ENCODE measurements at places on chromosomes 1 and 21.

GRCh38 chr1:159913451-159914192 is 11.7 kb downstream of the TAGLN2 start:
- DNase-seq, result no peak

DNA sequence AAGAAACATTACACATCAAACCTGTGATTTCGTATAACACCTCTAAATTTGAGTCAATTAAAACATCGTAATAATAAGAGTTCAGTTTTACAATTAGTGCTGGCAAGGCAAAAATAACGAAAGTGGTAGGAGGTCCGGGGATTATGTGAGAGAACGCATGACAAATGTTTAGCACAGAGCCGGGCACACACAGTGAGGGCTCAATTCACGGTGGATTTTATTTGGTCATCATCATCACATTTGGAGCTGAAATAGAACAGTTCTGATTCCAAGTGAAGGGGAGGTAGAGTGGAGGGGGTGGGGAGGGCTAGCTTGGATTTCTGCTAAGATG is 20.0 kb downstream of the H3-3A start:
- DNase-seq, result no peak

DNA sequence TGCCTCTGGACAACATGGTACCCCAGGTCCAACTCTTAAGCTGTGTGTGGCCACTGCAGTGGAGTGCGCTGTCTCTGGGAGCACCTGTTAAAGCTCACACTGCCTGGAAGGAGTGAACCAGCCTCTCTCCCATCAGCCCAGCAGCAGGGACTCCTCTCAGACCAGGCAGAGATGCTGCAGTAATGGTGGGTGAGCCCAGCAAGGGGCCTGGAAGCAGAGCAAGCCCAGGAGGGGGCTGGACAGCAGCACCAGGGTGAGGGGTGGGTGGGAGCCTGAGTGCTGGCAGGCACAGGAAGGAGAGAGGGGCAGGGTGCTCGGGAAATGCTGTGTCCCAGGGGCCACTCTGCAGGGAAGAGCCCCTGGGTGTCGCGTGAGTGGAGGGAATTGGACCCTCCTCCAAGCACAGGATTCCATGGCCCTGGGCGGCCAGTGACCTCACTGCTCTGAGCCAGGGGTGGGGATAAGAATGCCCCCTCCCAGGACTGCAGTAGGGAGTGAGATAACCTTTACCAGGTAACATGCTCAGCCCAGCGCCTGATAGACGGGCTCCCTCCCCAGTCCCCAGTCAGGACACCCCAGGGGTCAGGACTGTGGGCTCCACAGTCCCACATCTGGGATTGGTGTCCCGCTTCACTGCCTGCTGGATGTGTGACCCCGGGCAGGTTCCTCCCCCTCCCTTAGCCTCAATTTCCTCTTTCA is 313.1 kb downstream of the MATN1 start:
- no peak for DNase-seq

DNA sequence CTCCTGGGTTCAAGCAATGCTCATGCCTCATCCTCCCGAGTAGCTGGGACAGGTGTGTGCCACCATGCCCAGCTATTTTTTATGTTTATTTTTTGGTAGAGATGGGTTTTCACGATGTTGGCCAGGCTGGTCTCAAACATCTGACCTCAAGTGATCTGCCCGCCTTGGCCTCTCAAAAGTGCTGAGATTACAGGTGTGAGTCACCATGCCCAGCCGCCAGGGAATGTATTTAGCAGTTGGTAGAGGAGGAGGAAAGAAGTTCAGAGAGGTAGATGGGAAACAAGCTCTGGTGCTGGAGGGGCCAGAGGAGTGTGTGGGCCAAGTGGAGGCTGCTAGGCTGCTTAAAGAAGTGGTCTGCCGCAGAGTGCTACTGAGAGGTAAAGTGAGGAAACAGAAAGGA is 6.0 kb downstream of the DOP1B start:
- DNase-seq, result no peak
